Kidney epithelial cell (primary cell): ENCODE measurements at places on chromosomes 12 and 14. TPM values are rescaled to one million over a fixed set of nuclear protein-coding genes. Genes with fewer than 3 reads are reported as not detected.

- no peak for DNase-seq
These were observed 23.7 kb upstream of the CHST11 start for GRCh38 chr12:104433061-104433460.

The KLRC3 gene
- total RNA-seq: not detected in 2 replicates

DNA sequence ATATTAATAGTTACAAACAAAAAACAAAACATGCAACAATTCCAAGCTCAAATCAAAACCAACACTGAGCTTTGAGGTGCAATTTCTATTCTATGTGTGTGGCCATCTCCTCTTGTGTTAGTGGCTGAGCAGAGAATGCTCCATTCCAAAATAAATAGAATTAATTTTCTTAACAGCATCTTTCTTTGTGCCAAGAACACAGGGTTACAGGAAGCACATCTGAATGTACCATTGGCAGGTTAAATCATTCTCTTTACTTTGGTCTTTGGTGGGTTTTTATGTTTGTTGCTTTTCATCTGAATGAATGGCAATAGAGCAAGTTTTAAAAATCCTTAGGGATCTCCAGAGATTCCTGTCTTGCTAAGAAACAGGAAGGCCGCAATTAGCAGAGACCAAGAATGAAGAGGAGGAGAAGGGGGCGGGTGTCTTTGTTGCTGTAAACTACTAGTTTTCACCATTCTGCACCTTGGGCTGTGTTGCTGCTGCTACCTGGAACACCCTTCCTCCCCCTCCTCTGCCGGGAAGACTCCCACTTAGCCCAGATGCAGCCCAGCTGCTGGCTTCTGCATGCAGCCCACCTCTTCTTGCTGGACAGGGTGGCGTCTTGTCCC is 165.0 kb downstream of the RGS6 start:
- no peak for DNase-seq

GRCh38 chr12:55626154-55626553 is 10.5 kb upstream of the OR10P1 start:
- DNase-seq: no peak

The PAPOLA gene
- 100 and 102 TPM in 2 replicates for total RNA-seq
